ENCODE measurements at places on chromosomes 12 and 14.
A peak's percentile ranks its signal among the peaks of the same experiment; 100 is the strongest.

DNA sequence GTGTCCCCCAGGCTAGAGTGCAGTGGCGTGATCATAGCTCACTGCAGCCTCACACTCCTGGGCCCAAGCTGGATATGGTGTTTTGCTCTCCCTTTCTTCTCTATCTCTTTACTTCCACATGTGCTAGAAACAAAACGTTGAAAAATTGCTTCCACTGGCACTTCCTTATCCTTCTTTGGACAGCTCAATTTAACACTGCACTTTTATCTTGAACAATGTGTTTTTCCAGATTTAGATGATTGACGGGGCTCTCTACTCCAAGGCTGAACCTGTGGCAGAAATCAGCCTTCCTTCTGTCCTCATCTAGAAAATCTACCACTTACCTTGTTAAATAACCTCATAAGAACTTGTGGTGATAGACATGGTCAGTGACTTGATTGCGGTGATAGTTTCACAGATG is 165.1 kb downstream of the DAD1 start:
- no peak for DNase-seq

DNA sequence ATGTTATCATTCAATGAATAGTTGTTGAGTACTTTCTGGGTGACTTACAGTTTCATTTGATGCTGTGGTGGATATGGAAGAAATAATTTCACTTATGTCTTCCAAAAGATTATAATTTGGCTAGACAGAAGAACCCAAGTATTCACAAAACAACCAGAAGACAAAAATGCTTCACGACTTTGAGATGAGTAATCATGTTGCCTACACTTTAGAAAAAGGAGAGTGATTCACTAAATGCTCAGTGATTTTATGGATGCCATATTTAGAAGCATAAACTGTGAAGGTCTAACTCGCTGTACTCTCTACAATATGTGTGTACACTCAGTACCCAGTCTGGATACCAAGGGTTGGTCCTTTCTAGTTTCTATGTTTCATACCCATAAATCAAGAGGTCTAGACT is 101.3 kb upstream of the E2F7 start:
- DNase-seq, result no peak

DNA sequence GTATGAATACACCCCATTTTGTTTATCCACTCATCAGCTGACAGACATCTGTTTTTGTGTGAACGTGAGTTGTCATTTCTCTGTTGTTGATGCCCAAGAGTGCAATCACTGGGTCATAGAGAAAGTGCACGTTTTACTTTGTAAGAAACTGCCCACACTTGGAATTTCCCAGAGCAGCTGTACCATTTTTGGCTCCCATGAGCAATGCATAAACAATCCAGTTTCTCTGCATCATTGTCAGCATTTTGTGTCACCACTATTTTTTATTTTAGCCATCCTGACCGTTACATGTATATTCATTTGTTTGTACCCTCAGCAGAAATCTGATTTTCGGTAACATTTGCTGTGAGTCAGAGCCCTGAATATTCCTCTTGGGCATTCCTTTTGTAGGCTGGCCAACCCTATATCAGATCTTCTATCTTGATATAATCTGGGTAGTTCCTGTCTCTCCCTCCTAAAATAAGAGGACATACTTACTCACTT is 62.7 kb downstream of the RBM19 start:
- no peak for DNase-seq

DNA sequence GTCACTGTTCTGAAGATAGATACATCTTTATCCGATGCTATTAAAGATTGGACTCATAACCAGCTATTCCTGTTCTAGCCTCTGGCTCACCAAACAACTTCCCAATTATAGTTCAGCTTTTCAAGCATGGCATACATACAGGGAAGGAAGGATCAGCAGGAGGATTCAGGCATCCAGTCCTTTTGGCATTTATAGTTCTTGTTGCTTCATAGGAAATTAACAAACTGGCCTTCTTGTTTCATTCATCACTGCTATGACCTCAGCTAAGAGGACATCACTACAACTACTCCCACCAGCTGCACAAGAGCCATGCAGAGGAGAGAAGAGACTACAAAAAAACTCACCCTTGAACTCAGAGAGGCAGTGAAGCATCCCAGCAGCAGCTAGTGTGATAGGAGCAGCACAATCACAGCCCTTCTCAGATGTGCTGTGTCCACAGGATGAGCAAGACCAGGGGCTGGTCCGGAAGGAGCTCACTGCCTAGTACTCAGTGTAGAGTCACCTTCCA is 100.5 kb downstream of the SPTSSA start:
- DNase-seq, result no peak

GRCh38 chr12:100239589-100239988 is 27.3 kb downstream of the DEPDC4 start:
- DNase-seq, result no peak

DNA sequence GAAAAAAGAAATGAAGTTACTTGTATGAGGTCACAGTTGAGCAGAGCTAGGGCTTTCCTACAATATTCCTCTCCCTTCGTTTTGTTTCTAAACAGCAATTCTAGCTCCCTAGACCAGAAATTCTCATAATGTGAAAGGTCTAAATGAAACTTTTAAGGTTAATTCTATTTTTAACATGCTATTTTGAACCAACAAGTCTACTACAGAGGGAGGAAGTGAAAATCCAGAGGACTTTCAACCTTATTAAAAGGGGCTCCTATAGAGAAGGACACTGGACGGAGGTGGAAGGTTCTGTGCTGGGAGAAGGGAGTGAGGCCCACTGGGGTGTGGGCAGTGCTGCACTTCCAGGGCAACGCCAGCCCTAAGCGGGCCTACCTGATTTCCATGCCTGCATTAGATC is 13.4 kb downstream of the GSG1 start:
- no peak for DNase-seq

GRCh38 chr14:69711065-69711464 is 55.9 kb upstream of the SRSF5 start:
- DNase-seq, result no peak

DNA sequence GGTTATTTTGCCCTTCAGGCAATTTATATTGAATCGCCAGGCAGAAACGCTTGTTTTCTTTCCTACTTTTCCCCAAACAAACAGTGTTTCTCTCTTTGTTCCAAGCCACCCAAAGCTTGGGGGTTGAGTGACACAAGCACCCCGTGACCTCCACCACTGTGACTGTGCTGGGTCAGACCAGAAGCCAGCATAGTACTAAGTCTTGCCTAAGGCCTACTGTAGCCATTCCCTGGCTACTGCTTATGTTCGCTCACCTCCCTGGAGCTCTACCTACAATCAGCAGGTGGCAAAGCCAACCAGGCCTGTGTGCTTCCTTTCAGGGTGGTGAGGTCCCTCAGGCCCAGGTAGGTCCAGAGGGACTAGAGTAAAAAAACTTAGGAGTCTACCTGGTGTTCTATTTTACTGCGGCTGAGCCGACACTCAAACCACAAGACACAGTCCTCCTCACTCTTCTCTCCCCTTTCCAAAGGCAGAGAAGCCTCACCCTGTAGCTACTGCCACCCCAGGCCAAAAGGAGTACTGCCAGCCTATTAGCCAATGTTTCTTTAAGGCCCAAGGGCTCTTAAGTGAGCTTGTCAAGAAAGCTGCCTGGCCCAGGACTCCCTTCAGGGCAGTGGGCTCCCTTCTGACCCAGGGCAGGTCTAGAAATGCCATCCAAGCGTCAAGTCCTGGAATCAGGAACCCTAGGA is 411.8 kb upstream of the MIS18BP1 start:
- DNase-seq, result no peak

DNA sequence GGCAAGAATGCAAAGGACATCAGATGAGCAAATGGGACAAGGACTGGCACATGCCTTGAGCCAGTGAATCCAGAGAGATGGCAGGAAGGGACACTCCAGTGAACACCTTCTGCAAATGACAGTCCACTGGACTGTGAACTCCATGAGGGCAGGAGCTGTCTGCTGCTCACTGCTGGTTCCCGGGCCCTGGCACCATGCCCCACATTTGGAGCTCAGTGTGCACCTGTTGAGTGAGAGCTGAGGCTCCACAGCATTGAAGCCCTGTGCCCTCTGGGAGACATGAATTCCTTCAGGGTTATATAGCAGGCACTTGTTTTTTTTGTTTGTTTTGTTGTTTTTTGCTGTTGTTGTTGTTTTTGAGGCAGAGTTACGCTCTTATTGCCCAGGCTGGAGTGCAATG is 13.1 kb downstream of the PRIMA1 start:
- DNase-seq, result no peak

DNA sequence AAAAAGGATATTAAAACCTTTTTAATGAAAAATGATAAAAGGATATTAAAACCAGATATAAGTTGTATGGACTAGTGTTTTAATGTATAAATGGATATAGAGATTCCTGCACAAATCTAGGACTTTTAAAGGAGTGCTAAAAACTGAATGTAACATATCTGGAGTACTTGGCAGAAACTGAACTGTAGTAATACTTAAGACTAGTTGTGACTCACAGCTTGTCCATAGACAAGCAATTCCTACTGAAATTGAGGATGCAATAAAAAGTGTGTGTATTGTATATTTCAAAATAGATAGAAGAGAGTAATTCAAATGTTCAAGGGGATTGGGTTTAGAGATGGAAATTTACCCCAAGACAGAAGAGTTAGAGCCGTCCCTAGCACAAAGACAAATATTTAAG is 59.6 kb downstream of the FBXO33 start:
- no peak for DNase-seq

GRCh38 chr12:104306943-104307654 is 3.6 kb downstream of the EID3 start:
- DNase-seq, result peak; percentile 53

GRCh38 chr12:19431407-19432308 is 7.6 kb upstream of the AEBP2 start:
- peak; percentile 68 for DNase-seq

DNA sequence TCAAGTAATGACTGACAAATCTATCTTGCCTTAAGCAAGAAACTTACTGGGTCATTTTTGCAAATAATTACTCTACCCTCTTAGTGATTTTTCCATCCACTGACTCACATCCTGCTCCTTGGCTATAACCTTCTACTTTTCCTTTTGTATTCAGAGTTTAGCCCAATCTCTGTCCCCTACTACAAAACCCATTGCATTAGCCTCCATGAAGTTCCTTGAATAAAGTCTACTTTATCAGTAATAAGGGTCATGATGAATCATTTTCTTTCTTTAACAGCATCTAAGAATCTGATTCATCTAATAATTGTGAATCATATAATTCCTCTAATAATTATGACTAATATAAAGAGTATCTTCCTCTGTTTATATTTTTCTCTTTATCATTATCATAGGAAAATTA is 132.6 kb downstream of the NTS start:
- no peak for DNase-seq

GRCh38 chr14:34826661-34827060 is 48.5 kb downstream of the BAZ1A start:
- DNase-seq, result no peak

GRCh38 chr14:89420502-89420901 is 3.5 kb upstream of the FOXN3 start:
- DNase-seq, result no peak

DNA sequence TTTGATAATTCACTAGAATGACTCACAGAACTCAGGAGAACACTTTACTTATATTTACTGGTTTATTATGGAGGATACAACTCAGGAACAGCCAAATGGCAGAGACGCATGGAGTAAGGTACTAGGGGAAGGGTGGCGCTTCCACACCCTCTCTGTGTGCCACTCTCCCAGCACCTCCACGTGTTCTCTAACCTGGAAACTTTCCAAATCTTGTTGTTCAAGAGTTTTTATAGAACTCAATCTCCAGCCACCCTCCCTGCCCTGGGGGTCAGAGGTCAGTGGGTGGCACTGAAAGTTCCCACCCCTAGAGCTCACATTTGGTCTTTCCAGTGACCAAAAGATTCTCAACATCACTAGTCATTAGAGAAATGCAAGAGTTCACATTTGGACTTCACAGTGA is 13.2 kb downstream of the TRIM9 start:
- DNase-seq, result no peak

GRCh38 chr12:79563021-79563740 is 127.6 kb downstream of the PAWR start:
- no peak for DNase-seq

GRCh38 chr14:96071561-96071960 is 32.4 kb downstream of the C14orf132 start:
- DNase-seq, result no peak

GRCh38 chr14:21518725-21519124 is 7.4 kb downstream of the SALL2 start:
- no peak for DNase-seq

- DNase-seq, result peak; percentile 39
Observed at GRCh38 chr12:127785540-127785939, 481.4 kb upstream of the TMEM132C start.

DNA sequence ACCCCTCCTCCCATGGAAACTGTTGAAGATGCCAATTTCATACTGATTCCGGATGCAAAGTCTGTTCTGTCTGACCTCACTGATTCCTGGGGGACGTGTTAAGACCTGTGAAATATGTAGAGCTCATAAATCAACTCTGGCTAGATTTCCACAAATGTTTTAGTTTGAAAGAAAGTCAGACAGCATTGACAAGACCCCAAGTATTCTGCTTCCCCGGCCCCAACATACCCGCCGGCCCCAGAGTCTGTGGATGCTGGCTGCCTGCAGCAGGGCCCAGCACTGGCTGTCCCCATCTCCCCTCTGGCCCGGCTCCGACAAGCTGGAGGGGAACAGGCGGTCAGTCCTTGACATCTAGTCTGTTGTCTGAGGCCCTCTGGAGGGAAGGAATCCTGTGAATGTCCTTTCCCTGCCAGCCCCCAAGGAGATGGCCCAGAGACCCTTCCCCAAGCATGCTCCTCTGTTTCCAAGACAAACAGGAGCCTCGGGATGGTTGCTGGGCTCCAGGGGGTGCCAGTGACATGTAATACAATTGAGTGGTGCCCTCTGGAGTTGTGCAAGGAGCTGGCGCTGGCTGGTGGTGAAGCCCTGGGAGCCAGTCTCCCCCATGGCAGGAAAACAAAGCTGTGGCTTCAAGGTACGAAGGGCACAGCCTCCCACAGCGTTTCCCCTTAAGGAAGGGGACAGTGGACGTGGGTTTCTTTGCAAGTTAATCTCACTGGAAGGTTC is 22.3 kb downstream of the FBLN5 start:
- DNase-seq, result no peak

- DNase-seq, result no peak
Observed at GRCh38 chr14:29310757-29311156, 544.2 kb downstream of the FOXG1 start.

GRCh38 chr12:45292486-45293195 is 76.7 kb downstream of the ANO6 start:
- DNase-seq, result no peak

DNA sequence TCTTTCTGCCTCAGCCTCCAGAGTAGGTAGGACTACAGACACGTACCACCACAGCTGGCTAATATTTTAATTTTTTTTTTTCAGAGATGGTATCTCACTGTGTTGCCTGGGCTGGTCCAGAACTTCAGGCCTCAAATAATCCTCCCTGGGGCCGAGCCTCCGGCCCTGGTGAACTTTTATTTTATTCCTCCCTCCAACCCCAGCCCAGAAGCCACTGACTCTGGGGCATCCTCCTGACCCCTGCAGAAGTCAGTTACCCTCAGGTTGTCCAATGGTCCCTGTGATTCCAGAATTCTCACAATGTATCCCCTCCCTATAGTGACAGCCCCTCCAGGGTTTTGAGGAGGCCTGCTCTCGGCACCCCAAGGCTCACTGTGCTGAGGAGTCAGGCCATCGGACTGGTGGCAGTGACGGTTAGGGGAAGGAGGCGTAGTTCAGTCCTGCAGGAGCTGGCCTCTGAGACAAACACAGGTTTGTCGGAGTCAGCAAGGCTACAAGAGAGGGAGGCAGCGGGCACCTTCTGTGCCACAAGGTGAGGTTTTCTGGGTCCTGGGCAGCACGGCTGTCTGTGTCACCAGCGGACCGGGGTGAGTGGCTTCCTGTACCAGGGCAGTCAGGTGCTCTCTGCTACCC is 19.4 kb upstream of the FIGNL2 start:
- no peak for DNase-seq

All from retinal pigment epithelial cell (primary cell).